ENCODE measurements at places on chromosomes 2 and 18. TPM values are rescaled to one million over a fixed set of nuclear protein-coding genes. Genes with fewer than 3 reads are reported as not detected.

The ALKAL2 gene
- not detected for total RNA-seq

The PROKR1 gene
- total RNA-seq = not detected

The KDM3A gene
- 24.2 TPM for total RNA-seq

The DNAH6 gene
- total RNA-seq = 0.06 TPM

The IL36B gene
- not detected for total RNA-seq

The ZEB2 gene
- total RNA-seq = 6.2 TPM

The STARD6 gene
- not detected for total RNA-seq

The RGPD5 gene
- 8.0 TPM for total RNA-seq

The HES6 gene
- total RNA-seq = 12.2 TPM

The SLC19A3 gene
- 3.4 TPM for total RNA-seq

The PRADC1 gene
- total RNA-seq = 17.6 TPM
